ENCODE measurements at places on chromosomes 11 and 22.

- no peak for DNase-seq
Measured at GRCh38 chr11:67584881-67585873, 1.6 kb downstream of the GSTP1 start.

DNA sequence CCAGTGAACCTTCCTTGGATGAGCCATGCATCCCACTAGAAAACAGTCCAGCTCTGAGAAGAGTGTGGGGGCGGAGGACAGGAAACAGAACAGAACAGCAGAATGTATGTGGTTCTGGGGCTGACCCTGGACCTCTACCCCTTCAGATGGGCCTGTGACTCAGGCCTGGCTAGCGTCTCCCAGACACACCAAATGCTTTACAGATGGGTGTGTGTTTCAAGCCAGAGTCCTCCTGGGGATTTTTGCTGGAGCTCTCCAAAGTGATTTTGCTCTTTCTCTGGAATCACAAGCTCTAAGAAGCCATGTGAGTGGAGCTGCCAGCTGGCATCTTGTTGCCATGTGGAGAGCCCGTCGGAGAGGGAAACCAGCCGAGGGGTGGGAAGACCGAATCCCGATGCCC, 13.2 kb upstream of the C1QTNF4 start:
- peak; percentile 30 for DNase-seq

GRCh38 chr11:61054927-61055562, 47.2 kb upstream of the CD5 start:
- no peak for DNase-seq

DNA sequence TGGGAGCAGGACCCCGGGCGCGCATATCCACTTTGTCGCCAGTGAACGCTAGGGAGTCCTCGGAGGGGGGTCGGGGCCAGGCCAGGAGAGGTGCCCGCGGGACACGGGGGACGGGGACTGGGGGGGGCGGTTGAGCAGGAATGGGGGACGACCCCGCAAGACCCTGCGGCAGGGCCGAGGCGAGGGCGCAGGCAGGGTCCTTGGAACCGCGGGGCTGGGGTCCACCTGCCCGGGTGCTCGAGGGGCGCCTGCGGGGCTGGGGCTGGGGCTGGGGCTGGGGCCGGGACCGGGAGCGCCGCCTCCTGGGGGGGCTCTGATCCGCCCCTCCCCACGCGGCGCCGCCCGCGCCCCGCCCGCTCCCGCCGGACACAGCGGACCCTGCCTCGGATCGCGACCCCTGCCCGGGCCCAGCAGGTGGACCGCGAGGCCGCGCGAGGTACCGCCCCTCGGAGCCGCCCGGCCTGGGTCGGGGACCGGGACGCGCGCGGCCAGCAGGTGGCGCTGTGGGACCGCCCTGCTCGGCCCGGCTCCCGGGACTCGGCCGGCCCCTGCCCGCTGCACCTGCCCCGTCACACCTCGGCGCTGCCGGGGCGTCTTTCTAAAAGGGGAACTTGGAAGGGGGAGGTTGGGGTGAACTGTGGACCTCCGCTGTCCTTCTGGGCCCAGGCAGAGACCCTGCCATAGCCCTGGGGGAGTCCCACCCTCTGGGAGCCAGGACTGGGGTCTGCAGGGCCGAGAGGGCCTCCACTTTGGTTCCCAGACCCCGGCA, 11.0 kb downstream of the CRELD2 start:
- DNase-seq: no peak

GRCh38 chr11:43837879-43838278, 42.8 kb upstream of the ALKBH3 start:
- no peak for DNase-seq

DNA sequence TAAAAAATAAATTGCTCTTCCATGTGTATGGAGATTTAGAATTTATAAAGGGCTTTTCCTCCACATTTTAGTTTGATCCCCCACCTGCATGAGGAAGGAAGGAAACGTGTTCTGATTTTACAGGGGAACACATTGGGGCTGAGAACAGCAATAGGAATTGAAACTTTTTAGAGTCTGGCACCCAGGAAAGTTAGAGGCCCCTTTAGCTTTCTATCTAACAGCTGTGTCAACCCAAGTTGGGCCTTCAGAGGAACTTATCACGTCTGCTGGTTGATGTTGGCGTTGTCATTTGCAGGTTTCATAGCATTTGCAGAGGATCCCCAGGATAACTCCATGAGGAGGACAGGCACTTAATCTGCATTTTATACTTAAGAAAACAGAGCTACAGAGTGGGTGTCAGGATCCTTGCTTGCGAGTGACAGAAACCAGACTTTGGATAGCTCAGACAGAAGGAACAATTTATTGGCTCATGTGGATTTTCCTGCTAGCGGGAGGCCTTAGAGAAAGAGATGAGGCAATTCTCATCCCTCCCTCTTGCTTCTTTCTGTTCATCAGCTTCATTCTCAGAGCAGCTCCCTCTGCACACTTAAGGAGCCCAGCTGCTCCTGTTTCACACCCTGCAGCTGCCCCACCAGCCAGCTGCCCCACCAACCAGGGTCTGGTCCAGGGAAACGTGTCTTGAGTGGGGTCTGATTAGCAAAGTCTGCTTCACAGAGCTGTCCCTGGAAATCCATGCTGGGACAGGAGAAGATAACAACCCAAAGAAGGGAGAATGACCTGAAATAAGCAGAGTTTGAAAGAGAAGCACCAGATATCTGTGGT, 92.5 kb upstream of the OR4B1 start:
- no peak for DNase-seq

DNA sequence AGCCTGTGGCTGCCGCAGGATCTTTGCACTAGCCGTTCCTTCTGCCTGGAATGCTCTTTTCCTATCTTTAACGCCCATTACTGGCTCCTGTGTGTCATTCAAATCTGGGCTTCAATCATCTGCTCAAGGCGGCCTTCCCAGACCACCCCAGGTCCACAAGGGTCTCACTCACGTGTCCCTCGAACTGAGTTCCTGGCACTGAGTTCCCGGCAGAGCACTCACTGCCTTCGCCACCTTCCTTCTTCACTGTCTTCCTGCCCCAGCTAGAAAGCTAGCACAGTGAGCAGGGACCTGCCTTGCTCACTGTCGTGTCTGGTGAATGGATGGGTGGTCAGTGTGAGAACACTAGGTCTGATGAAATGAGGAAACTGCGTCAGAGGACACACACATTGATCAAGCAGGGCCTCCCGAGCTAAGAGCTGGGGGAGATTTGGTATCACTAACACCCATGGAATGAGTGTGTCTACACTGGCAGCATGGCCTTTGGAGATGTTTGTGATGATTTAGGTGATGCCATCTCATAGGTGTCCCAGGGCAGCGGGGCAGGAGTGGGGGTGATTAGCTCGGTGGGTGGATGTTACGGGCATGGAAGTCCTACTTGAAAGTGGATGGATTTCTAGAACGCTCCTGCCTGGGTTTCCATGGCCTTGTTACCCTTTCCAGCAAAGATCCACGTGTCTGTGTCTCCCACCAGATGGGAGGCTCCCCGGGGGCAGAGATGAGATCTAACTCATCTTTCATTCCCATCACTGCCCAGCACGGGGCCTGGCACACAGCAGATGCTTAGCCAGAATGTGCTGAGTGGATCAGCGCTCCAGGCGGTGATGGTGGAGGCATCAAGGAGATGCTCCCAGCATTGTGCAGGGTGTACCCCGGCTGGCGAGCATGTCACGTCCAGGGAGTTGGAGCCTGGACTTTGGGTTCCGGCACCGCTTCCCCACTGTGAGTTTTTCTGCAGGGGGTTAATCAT, 64.5 kb downstream of the SHISAL1 start:
- no peak for DNase-seq

DNA sequence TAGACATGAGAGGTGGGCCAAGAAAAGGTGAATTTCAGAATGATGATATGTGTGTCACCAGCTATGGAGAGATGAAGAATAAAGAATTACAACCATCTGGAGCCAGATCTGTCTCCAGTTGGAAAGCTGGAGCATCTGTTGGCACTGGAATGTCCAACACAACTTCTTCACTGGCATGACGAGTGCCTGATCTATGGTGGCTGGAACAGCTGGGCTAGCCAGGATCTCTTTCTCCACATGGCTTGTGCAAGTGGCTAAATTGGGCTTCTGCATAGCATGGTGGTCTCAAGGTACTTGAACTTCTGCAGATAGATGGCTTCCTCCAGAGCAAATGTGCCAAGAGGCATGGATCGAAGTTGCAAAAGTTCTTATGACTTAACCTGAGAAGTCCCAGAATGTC, 256.1 kb upstream of the NCAM1 start:
- no peak for DNase-seq

DNA sequence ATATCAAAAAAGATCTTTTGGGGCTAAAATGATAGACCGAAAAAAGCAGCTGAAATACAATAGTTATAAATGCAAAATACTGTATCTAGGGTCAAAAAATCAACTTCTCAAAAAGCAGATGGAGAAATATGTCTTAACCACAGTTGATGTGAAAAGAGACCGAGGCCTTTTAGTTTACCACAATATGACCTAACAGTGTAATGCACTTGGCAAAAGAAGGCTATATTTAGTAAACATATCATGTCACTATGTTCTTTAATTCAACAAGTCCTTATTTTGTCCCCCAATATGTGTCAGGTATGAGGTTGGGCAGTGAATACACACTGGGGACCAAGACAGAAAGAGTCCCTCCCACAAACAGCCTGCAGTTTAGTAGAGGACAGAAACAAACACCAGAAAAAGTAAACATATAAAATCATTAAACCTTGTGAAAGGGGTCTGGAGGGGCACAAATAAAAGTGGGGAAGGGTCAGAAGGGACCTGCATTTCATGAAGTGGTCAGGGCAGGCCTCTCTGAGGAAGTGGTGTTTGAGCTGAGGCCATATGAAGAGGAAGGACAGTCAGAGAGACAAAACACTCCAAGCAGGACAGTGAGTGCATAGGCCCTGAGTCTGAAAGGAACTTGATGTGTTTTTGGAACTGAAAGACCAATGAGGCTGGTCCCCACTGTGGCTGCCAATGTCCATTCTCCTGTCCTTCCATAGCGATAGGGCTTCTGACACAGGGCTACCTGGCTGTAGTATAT, 53.4 kb downstream of the LIF start:
- no peak for DNase-seq

Measured in mammary epithelial cell (primary cell).